SK-N-SH (cell line): ENCODE measurements at places on chromosomes 4 and X.

DNA sequence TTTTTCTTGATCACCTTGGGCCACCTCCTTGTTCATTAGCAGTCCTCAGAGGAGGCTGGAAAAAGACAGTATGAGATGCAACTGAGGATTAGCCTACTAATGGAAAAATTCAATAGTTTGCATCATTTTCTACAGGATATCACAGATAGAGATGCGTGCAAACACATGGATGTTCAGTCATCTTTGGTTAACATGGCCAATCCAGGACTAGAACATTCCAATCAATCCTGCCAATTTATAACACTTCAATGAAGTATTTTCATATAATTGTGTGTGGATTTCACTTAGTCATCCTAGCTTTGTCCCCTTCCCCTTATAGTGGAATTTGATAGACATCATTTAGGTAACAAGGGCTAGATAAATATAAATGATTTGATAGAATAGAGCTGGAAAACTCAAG lies 42.7 kb downstream of the MAML3 start:
- DNase-seq = no peak

GRCh38 chr4:163528653-163529052 lies 34.2 kb downstream of the TMA16 start:
- DNase-seq = no peak

DNA sequence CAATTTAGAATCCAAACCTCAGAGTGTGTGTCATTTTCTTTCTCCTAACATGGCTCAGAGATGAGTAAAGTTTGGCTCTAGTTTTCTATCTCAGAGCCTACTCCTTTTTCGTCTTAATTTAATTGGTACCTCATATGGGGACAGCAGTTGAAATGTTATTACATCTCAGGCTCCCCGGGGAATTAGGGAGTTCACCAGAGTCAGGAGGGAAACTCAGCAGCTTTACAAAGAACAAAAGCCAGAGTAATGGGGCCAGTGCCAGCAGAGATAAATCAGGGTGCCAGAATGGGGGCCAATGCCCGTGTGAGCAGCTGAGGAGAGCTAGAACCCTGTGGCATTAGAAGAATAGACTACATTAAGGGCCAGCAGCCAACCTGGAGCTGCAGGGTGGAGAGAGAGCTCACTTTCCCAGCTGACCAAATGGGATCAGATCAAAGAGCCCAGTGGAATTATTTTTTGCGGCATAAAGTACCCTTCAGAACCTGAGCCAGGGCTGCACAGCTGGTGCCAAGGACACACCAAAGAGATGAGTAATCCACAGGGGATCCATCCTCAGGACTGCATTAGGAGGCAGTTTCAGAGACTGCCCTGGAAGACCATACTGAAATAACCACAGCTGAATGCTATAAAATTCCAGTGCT lies 207.1 kb upstream of the DKK2 start:
- peak; percentile 11 for DNase-seq

- DNase-seq = no peak
Observed at GRCh38 chrX:40041915-40042314, 55.8 kb downstream of the BCOR start.

DNA sequence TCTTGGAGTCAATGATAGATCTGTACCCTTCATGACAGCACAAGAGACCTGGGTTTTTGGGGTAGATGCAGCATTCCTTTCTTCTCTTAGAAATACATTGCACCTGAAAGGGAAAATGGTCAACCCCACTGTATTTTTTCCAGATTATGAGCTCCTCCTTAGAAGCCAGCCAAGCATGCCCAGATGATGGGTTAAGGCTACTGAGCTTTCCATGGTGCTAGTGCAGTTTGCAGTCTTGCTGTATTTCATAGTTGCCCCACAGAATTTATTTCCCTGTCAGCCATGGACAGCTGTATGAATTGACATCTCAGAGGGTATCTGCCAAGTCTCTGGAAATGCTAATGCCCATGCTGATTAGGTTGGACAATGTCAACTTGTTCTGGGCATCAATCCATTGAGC lies 73.7 kb upstream of the H2AZ1 start:
- no peak for DNase-seq

DNA sequence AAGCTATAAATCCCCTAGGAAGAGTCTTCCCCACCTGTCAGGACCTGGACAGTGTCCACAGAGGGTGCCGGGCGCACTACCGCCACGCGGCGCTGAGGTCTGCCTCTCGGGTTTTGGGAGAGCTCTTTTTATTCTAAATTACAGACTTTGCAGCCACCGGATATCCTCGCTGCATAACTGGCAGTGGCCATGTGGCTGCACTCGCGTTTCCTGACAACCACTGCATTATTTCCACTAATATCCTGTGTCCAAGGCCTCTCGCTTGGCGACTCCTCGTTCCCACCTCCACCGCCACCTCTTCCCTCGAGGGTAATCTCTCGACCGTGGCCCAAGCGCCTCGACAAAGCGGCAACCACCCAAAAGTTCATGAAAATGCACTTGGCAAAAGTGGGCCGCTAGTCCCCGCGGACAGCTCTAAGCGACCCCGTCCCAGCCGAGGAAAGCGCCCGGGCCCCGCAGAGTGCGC lies 512 bp upstream of the TMEM131L start:
- peak; percentile 75 for DNase-seq

- DNase-seq = no peak
Observed at GRCh38 chr4:107755841-107756356, 35.9 kb upstream of the PAPSS1 start.

- DNase-seq = peak; percentile 41
Observed at GRCh38 chrX:107894038-107894437, 68.4 kb downstream of the MID2 start.

DNA sequence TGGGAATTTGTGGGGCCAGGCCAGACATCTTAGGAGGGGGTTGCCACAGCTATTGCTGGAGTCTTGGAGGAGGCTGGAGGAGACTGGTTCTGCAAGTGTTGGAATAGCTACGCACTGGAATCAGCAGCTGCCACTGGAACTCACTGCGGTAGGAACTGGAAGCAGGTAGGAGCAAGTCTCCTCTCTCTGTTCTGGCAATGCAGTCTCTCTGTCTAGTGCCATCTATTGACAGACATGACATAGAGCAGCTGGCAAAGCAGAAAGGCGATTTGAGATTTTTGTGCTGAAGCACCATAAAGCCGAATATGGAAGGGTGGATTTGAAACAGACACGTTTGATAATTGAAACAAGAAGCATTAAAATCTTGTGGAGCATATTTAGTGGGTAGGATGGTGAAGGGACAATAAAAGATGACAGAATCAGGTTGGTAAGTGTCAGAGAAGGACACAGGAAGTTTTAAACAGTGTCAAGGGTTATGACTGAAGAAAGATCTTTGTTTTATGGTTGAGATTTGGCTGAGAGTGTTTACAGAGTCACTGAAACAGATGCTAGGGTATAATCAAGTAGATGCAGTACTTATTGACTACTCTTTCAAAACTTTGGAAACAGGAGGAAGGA lies 23.5 kb upstream of the SYNPO2 start:
- DNase-seq = peak; percentile 62

DNA sequence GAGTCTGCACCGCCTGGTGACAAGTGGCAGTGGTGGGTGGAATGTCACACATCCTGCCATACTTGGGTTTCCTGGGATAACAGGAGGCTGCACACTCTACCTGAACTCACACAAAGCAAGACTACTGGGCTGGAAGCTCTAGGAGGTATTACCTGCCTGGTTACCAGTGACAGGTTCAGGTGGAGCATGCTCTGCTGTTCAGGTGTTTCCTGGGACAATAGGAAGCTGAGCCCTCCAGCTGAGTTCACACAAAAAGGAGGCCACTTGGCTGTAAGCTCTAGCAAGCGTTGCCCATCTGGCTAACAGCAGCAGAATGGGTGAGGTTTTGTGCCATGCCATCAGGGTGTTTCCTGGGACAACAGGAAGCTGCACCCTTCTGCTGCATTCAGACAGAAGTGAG lies 17.4 kb upstream of the UGT2B7 start:
- no peak for DNase-seq

DNA sequence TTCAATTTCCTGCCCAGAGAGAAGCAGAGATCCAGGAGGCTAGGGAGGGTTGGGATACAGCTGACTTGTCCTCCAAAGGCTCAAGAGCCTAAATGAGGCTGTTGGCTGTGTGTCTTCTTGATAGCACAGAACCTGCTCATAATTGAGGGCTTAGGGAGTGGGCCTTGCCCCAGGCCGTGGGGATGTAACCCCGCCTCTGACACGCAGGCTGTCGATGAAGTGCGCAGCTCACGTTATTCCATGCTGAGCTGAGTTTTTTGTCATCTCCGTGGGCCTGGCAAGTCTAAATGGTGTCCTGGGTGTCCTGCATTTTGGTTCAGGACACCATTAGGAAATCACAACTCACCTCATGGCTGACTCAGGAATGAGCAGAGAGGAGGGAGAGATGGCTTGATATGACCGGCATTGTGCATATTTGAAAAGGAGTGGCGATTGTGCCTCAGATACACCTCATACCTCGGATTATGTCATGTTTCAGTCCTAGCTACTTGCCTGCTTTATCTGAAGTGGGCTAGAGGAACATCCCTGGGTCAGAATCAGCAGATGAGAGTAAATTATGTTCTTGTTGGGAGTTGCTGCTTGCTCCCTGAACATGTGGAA lies 43.7 kb downstream of the FHDC1 start:
- DNase-seq = no peak
